ENCODE measurements at places on chromosomes 6 and 20.
A peak's percentile ranks its signal among the peaks of the same experiment; 100 is the strongest.

DNA sequence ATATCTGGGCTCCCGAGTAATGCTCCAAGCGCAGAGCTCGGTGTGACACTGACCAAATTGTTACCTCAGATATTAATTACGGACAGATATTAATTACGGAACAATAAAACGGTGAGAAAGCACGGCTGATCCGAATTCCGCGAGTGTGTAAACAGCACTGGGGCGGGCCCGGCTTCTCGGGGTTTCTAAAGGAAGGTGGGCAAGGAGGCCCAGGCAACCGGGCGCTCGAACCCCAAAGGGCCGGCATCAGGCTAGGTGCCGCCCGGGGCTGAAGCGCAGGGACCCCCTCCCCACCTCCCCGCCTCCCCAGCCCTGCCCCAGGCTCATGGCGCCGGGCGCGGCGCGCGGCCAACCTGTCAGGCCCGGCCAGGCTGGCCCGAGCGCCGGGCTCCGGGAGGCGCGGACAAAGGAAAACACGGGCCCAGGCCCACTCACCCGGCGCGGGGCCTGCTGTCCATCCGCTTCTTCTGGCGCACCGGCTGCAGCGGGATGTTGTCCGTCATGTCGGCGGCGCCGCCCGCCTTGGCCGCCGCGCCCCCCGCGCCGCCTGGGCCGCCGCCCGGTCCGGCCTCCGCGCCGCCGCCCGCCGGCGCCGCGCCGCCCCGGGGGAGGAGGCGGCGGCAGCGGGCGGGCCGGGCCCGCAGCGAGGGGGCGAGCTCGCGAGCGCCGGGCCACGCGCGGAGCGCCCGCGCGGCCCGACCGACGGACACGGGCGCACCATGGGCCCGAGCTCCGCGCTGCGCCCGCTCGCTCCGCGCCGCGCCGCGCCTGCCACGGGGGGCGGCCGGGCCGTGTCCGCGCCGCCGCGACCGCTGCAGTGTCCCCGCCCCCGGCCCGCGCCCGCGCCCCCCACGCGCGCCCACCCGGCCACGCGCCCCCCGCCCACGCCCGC, at the start of gene ATP9A:
TSS of gene ATP9A (minus strand) at position 524 of the 892 bp plus-strand sequence. CDS start at position 503, 21 bp downstream.
- DNase-seq, result no peak

DNA sequence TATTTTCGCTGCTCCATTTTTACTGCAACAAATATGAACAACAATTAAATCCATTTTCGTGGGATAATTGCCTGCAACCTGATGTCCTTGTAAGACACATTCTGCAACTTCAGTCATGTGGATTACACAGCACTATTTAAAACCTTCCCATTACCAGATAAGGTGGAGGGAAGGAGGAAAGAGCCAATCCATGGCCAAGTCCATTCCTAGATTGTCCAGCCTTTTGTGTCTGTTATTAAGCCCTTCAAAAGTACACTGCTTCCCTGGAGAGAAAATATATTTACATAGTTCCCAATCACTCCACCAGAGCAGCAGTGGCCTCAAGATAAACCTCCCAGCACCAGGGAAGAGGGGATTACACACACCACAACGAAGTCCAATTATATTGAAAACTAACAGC, 347.9 kb downstream of the CDH26 start:
- no peak for DNase-seq

- DNase-seq, result no peak
These were observed 56.5 kb downstream of the PTPRK start for GRCh38 chr6:128463942-128464341.

GRCh38 chr20:59774921-59775686, 158.3 kb downstream of the SYCP2 start:
- DNase-seq, result no peak

GRCh38 chr20:43941476-43942200, 27.0 kb downstream of the TOX2 start:
- DNase-seq, result peak; percentile 30

DNA sequence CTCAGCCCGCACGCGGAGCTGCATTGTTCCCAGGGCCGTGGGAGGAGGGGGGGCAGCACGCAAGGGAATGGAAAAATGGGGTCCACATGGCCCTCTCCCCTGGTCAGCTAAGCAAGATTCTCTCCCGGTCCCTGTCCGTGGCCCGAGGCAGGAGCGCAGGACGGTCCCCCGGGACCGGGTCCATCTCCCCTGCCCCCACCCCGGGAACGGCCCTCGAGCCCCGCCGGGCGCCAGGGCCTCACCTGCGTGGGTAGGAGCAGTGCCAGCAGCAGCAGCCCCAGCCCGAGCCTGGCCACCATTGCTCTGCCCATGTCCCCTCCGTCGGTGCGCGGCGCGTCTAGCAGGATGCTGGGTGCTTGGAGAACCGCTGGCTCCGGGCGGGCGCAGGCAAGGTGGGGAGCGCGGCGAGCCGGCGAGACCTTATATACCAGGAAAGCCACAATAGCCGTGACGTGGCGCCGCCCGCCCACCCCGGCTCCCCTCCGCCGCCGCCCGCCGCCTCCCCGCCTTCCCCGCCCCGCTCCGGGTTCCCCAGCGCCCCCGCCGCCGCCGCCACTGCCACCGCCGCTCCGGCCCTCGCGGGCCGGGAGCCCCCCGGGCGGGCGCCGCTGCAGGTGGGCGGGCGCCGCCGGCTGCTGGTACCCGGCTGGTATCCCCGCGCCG, at the start of gene CD24:
TSS of gene CD24 (minus strand) at position 394 of the 663 bp plus-strand sequence. CDS start at position 311, 83 bp downstream.
- DNase-seq, result peak; percentile 50

DNA sequence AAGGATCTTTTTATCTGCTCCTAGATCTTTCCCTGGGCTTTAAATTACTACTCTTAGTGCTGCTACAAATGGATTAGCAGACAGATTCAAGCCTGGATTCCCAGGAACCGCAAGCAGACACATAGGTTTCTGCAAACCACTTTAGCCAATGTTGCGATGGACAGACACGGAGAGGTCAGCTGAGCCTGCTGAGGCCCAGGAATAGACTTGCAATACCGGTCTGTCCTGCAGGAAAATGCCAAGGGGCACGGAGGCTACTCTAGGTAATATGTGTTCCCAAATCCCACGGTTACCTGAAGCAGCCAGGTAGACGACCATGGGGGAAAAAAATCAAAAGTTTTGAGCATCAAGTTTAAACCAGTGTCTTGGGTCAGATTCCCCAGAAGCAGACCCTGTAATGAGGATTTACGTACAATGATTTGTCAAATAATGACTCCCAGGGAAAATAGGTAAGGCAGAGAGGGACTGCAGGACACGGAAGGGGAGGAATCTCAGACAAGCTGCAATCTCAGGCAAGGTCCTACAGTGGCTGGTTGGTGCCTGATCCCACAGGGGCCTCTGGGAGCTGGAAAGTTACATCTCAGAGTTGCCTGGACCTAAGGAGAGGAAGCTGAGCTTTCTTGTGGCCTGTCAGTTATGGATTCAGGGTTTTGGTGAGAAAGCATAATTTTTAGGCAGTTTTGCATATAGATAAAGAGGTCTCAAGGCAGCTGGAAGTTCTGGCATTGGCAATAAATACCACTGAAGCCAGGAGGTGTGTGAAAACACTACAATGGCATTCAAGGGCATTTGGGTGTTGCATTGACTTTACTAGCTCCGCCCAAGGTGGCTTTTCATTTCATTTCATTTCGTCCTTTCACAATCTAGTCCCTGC, 12.5 kb downstream of the OTOR start:
- no peak for DNase-seq

GRCh38 chr6:98576791-98577190, 257.6 kb upstream of the POU3F2 start:
- DNase-seq, result no peak

- DNase-seq, result no peak
These were observed 91.6 kb upstream of the FAM184A start for GRCh38 chr6:119170103-119170446.

GRCh38 chr6:5557506-5557905, 296.2 kb downstream of the FARS2 start:
- no peak for DNase-seq

DNA sequence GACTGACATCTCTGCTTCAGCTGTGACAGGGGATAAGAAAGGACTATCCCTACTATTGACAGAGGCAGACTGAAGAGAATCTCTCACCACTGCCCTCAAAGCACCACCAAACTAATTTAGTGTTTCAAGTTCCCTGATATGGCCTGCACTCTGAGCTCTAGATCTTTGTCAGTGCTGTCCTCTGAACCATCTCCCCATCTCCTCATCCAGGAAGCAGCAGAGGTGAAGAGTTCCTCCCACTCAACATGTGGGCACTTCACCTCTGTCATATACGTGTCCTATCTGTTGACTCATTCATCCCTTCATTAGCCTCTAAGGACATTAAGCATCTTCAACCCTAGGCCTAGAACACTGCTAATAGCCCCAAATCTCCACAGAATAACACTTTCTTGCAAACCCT, 14.1 kb downstream of the FAM210B start:
- DNase-seq, result no peak
